Suprapubic skin (tissue), 4 donors: ENCODE measurements at places on chromosomes 3 and 15. TPM values are rescaled to one million over a fixed set of nuclear protein-coding genes. Genes with fewer than 3 reads are reported as not detected.

DNA sequence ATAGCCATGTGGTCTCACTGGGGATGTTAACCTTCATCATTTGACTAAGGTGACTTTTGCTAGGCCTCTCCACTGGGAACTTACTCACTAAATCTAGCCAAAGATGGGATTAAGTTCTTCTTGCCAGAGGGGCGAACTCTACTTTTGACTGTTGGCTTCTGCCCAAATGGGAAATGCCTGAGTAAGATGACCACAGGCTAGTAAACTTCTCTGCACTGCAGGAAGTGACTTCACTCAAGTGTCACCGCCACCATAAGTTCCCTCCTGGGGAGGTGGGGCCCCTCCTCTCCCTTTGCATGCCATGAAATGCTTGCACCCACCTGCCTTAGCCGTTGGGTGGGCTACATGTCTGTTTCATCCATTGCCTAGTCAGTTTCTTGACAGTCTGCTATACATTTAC, 388.3 kb downstream of the FEZF2 start:
- DNase-seq: no peak

- DNase-seq: no peak
Measured at GRCh38 chr3:11818033-11818432, 28.7 kb downstream of the TAMM41 start.

- DNase-seq: no peak
Measured at GRCh38 chr3:120033596-120033995, 60.7 kb downstream of the GSK3B start.

- no peak for DNase-seq
Measured at GRCh38 chr3:110405830-110406585, 665.6 kb upstream of the NECTIN3 start.

- peak; percentile 86 for DNase-seq
Measured at GRCh38 chr15:41493205-41493901, at the start of gene ITPKA. TSS of gene ITPKA (plus strand) at chr15:41493874. CDS start at chr15:41493928, 54 bp downstream.

- no peak for DNase-seq
Measured at GRCh38 chr3:102449341-102449740, 14.5 kb downstream of the ZPLD1 start.

DNA sequence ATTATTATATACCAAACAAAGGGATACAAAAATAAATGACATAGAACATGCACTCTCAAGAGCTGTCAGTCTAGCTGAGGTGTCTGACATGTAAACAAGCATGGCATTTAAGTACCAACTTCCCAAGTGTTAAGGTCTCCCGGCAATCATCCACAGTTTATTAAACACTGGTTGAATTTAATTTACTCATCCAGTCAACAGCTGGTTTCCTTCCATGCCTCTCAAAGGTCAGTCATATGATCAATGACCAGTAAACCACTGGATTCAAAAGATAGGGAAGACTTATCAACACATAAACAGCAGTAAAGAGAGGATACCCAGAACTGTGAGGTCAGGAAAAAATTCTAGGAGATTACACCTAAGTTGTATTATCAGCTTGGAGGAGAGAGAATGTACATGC, 80.4 kb downstream of the ADAM10 start:
- DNase-seq: no peak

The GP5 gene
- not detected for total RNA-seq

DNA sequence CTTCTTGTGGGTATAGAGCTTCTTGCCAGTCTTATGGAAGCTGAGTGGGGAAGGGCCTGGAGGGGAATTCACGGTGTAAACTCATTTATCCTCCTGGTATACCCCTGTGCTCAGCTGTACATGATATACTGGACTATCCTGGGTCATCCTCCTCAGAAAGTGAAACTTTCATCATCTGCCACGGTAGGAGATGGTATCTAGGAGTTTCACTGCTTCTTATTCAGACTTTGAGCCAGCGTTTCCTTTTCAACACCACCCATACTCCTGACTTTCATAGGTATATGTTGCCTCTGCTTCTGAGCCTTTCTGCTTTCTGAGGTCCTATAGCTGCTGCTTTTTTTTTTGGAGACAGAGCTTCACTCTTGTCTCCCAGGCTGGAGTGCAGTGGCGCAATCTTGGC, 15.6 kb downstream of the SENP5 start:
- no peak for DNase-seq

The CHRD gene
- 6.2 TPM for total RNA-seq

The CCR8 gene
- not detected for total RNA-seq

- DNase-seq: peak; percentile 83
Measured at GRCh38 chr15:29822100-29822683, at the start of gene TJP1. TSS of gene TJP1 (minus strand) at chr15:29822468. CDS start at chr15:29822028, 440 bp downstream.

DNA sequence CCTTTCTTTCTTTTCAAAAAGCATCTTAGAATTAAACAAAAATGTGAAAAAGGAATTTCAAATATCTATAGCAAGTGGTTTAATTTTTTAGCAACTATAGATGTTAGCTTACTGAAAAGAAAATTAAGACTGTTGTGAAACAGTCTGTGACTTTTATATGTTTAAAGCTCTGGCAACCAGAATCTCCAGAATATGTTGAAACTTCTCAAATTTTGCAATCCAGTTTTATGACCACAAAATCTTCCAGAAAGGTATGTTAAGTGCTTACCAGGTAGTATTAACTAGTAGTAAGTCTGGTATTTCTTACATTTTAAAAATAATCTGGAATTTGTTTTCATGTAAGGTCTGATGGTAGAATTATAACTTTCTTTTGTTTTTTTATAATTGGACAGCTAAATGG, 235.0 kb downstream of the SLC9A9 start:
- no peak for DNase-seq

DNA sequence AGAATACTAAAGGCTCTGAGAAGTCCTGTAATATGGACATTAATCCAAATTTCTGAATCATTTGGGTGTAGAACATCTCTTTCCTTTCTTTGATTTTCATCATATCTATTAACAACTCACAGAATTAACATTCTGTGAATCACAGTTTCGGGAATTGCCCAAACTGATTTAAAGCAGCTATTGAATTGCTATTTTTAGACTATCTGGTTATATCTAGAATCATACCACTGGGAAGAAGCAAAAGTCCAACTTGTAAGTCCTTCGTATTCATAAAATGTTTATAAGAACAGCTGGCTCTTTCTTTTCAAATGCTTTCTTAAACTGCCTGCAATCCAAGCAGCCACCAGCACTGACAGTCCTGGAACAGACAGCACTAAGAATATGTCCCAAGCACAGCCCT, 733.0 kb downstream of the NTRK3 start:
- DNase-seq: no peak

DNA sequence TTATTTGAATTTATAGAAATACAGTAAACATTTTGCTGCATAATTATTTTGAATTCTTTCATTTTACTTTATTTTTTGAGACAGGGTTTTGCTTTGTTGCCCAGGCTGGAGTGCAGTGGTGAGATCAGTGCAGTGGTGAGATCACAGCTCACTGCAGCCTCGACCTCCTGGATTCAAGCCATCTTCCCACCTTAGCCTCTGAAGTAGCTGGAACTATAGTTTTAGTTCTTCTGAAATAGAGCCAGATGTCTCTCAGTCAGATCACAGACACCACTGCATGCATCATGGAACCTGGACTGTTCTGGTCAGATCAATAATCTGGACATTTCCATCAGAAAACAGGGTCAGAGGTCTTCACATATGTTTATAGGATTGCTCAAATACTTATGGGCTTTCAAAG, 7.9 kb downstream of the RPLP1 start:
- DNase-seq: no peak

DNA sequence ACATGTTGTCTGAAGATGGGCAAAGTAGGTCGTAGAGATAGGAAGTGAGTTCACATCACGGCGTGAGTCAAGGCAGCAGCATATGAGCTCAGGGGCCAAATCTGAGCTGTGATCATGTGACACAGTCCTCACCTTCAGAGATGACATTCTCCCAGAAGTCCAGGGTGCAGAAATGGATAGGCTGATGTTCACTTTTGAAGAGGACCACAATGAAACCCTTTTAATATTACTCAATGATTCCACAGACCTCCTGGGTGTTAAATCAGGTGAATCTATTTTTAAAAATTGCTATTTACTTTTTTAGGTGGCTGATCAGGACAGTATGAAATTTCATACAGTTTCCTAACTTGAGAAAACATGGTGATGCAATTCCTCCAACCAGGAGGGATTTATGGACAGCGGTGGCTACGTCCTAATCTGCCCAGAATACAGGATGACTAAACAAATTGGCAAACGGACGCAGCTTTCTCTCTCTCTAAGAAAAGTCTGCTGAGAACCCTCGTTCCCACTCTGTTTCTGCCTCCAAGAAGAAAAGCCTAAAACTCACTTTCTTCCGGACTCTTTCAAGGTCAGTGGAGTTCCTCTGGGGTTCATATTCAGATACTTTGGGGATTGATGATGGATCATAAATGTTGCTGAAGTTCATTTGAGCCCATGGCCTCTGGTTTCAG, 34.4 kb downstream of the B3GNT5 start:
- DNase-seq: no peak

DNA sequence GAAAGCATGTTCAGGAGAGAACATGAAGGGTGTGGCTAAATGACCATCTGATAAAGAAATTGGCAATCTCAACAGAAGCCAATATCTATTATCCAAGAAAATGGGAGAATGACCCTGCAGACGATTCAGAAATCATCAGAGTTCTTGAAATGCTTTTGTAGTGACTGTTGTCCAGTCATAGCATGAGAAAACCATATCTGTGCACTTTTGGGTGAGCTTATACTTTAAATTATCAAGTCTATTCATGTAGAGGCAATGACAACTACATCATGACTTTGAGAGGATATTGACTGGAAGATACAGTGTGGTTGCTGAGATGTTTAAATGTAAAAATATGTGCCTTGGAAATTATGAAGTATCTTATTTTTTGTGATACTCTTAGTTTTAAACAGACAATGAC, 57.6 kb upstream of the AZI2 start:
- DNase-seq: no peak

GRCh38 chr3:157275832-157276231, 115.9 kb upstream of the CCNL1 start:
- no peak for DNase-seq

DNA sequence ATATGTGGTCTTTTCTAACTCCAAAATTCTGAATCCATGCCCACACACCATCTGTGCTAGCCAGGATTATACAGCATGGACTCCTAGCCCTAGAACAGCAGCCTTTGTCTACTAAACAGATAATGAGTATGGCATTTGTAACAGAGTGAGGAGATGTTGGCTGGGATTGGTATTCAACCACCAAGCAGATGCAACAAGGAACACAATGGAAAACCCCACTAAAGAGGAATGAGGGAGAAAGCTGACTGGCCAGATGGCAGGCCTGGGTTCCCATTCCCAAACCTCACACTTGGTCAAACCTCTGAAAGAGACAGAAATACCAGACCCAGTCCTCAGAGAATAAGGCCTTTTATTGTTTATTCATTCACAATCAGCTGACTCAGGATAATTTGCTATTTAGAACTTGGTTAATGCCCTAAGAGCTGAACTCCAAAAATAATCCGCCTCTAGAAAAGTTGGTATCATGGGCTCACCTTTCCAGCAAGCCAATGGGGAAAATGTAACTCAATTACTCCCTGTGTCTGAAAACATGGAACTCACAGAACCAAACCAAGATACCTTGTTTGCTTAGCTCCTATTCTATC, 145.6 kb downstream of the LRRC3B start:
- no peak for DNase-seq

DNA sequence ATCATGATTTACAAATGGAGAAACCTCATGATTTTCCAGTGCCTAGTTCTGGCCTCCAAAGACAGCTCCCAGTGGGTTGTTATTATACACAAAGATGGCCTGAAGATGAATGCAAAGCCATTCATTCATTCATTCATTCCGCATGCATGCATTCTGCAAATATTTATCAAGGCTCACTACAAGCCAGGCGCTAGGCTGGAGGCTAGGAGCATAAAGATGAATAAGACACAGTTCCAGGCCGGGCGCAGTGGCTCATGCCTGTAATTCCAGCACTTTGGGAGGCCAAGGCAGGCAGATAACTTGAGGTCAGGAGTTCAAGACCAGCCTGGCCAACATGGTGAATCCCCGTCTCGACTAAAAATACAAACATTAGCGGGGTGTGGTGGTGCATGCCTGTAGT, 2.4 kb upstream of the PSMD2 start:
- no peak for DNase-seq

- DNase-seq: no peak
Measured at GRCh38 chr15:60972301-60972700, 256.8 kb downstream of the RORA start.

The GRAMD1C gene
- total RNA-seq: 16.5 TPM

- DNase-seq: no peak
Measured at GRCh38 chr3:67388738-67389137, 265.7 kb downstream of the SUCLG2 start.

GRCh38 chr15:66131200-66131599, 122.3 kb downstream of the MEGF11 start:
- no peak for DNase-seq
